Type B pancreatic cell (in vitro differentiated cells): ENCODE measurements at places on chromosomes 4 and X. TPM values are rescaled to one million over a fixed set of nuclear protein-coding genes. Genes with fewer than 3 reads are reported as not detected.

- H3K27ac ChIP-seq: no peak overlapping the region
- no peak overlapping the region for H3K4me3 ChIP-seq
- no peaks in the 10 kb centered on the region for H3K36me3 ChIP-seq
- peaks cover 42% of the 10 kb centered on the region for H3K27me3 ChIP-seq
- peaks cover 3% of the 10 kb centered on the region for H3K4me1 ChIP-seq
- no peak for DNase-seq
Measured at GRCh38 chr4:1183985-1184773, 11.8 kb upstream of the SPON2 start.

The ADGRA3 gene
- total RNA-seq: 27.9 and 61.0 TPM in 2 replicates

GRCh38 chr4:78767350-78767749 lies 8.8 kb upstream of the BMP2K start:
- no peaks in the 10 kb centered on the region for H3K36me3 ChIP-seq
- no peak overlapping the region for H3K4me3 ChIP-seq
- no peak for DNase-seq
- H3K27ac ChIP-seq: no peak overlapping the region
- H3K27me3 ChIP-seq: no peaks in the 10 kb centered on the region
- no peaks in the 10 kb centered on the region for H3K4me1 ChIP-seq

The INTS12 gene
- total RNA-seq: 17.7 and 20.8 TPM in 2 replicates

DNA sequence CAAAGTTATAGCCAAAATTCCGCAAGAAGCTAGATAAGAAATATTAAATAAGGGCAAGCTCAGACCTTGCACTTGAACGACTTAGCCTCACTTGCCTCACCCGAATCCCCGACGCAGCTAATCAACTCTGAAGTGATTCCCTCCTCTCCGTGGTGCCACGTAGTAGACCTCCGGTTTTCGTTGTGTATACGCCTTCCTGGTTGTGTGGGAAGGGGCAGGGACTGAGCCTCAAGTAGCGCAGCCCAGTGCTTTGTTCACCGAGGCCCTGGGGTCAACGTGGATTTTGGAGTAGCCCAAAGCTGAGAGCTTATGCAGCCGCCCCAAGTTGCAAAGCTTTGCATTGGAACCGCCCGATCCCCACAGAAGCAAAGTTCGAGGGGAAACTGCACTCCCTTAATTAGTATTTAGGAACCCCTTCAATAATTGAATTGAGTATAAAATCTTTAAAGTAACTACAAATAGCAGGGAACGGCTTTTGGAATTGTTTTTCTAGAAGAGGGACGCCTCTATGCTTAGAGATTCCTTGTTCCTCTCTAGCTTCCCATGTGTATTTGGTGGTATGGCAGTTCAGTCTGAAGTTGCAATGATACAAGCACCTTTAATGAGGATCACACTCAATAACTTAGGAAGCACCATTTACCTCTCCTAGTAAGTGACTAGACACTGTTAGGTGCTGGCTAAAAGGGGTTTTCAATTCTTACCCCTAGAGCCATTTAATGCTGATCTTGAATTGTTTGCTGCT lies 55.7 kb downstream of the LINC00632 start:
- H3K4me1 ChIP-seq: peaks cover 4% of the 10 kb centered on the region
- peak overlapping the region; percentile 89 for H3K4me3 ChIP-seq
- H3K27me3 ChIP-seq: peaks cover 27% of the 10 kb centered on the region

The UGT2B11 gene
- 0.56 and 1.2 TPM in 2 replicates for total RNA-seq

- no peak for DNase-seq
- no peak overlapping the region for H3K27ac ChIP-seq
- no peaks in the 10 kb centered on the region for H3K36me3 ChIP-seq
- H3K4me3 ChIP-seq: no peak overlapping the region
Measured at GRCh38 chr4:81505004-81505598, 33.4 kb upstream of the RASGEF1B start.

- no peaks in the 10 kb centered on the region for H3K27me3 ChIP-seq
- no peak for DNase-seq
- H3K4me3 ChIP-seq: no peak overlapping the region
- no peaks in the 10 kb centered on the region for H3K36me3 ChIP-seq
- H3K27ac ChIP-seq: no peak overlapping the region
- no peaks in the 10 kb centered on the region for H3K4me1 ChIP-seq
Measured at GRCh38 chr4:66169341-66169740, 499.1 kb upstream of the EPHA5 start.

DNA sequence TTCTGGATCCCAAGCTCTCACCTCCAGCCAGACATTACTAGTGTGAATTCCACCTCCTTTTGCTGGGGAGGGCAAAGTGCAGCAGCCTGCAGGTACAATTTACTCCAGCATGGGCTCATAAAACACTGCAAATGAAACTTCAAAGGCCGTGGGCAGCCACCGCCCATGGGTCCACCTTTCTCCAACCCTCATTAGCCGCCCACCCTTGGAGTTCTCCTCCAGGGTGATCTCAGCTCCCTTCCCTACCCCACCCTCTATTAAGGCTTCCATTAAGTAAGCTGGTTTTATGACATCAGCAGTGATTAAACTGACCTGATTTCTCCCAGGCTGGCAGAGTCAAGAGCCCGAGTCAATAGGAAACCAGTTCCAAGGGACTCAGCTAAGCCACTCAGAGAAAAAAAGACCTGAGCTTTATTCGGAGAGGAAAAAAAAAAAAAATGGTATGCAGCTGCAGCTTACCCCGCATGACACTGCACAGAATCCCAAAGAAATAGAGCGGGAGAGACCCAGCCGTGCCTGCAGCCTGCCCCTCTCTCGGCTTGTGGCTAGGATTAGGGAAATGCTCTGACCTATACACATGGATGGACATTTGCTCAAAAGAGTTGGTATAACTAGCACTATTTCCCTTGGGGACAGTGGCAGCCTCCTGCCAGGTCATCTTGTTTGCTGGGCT lies 319.6 kb downstream of the PTTG2 start:
- H3K36me3 ChIP-seq: peaks cover 3% of the 10 kb centered on the region
- no peaks in the 10 kb centered on the region for H3K27me3 ChIP-seq
- DNase-seq: no peak
- H3K4me3 ChIP-seq: peak overlapping the region; percentile 34
- H3K4me1 ChIP-seq: peaks cover 33% of the 10 kb centered on the region
- H3K27ac ChIP-seq: peak overlapping the region; percentile 86

DNA sequence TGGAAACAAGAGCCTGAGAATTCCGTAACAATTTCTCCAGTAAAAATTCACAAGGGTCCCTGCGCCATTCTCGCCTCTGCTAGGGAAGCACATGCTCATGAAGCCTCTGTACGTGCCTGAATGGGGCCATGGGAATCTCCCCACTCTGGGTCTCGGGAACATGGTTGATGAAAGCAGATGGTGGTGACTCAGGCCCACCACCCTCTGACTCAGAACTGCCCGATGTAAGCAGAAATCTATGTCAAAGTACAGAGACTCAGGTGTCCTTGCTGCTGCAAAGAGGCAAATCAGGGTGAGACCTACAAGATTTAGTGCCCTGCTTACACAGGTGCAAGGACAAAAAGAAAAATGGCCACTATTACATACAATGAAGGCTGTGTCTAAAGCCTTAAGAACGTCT lies 65.0 kb downstream of the SCD5 start:
- peaks cover 8% of the 10 kb centered on the region for H3K4me1 ChIP-seq
- no peak overlapping the region for H3K4me3 ChIP-seq
- no peak for DNase-seq
- no peak overlapping the region for H3K27ac ChIP-seq
- no peaks in the 10 kb centered on the region for H3K27me3 ChIP-seq

- no peaks in the 10 kb centered on the region for H3K27me3 ChIP-seq
- DNase-seq: no peak
- H3K27ac ChIP-seq: no peak overlapping the region
- no peaks in the 10 kb centered on the region for H3K4me1 ChIP-seq
- no peak overlapping the region for H3K4me3 ChIP-seq
Measured at GRCh38 chr4:166014411-166014810, 141.4 kb downstream of the TLL1 start.

DNA sequence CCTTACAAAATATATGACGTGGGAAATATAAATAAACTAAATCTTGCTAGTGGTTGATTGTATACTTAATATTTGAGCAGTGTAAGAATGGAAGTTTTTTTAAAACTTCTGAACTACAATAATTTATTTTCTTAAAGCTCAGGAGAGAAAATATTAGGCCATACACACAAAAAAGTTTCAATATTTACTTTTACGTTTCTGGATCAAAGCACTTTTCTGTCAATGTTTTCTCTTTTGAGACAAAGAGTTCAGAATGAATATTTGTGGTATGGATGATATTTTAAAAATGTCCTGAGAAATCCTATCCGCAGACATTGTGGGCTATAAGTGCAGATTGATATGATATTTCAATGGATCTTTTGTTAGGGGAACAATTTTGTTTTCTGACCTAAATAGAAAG lies 109.9 kb downstream of the TLL1 start:
- no peak for DNase-seq
- H3K27me3 ChIP-seq: no peaks in the 10 kb centered on the region
- H3K4me1 ChIP-seq: no peaks in the 10 kb centered on the region
- H3K4me3 ChIP-seq: no peak overlapping the region

The SMIM31 gene
- total RNA-seq: not detected in 2 replicates

The ERAS gene
- total RNA-seq: 0.51 TPM in 1 of 2 replicates, not detected in the other

DNA sequence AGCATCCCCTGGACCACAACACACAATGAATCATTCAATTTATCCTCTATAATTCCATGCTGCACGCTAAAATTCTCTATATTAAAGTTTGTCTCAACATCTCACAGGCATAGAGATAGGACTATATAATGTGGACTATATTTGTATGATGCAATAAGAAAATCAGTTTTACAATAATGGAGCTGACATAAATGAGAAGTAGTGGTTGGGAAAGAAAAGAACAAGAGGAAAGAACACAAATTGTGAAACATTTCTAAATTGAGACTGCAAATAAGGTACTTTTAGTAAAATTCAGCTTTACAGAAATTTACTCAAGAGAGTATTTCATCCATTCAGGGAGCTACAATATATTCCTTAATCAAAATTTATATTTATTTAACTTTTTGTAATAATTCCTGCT lies 120.4 kb downstream of the ARAP2 start:
- H3K27ac ChIP-seq: no peak overlapping the region
- H3K4me1 ChIP-seq: no peaks in the 10 kb centered on the region
- H3K27me3 ChIP-seq: no peaks in the 10 kb centered on the region

GRCh38 chr4:95465010-95465409 lies 83.8 kb downstream of the UNC5C start:
- no peak for DNase-seq
- H3K27me3 ChIP-seq: peaks cover 32% of the 10 kb centered on the region
- no peak overlapping the region for H3K27ac ChIP-seq
- H3K36me3 ChIP-seq: peaks cover 35% of the 10 kb centered on the region
- H3K4me1 ChIP-seq: peaks cover 32% of the 10 kb centered on the region

The IL2 gene
- not detected in 2 replicates for total RNA-seq

- no peaks in the 10 kb centered on the region for H3K4me1 ChIP-seq
- no peak overlapping the region for H3K4me3 ChIP-seq
- H3K27ac ChIP-seq: no peak overlapping the region
- no peaks in the 10 kb centered on the region for H3K27me3 ChIP-seq
- no peaks in the 10 kb centered on the region for H3K36me3 ChIP-seq
Measured at GRCh38 chr4:131613824-131614216, 1535.3 kb upstream of the PCDH10 start.

DNA sequence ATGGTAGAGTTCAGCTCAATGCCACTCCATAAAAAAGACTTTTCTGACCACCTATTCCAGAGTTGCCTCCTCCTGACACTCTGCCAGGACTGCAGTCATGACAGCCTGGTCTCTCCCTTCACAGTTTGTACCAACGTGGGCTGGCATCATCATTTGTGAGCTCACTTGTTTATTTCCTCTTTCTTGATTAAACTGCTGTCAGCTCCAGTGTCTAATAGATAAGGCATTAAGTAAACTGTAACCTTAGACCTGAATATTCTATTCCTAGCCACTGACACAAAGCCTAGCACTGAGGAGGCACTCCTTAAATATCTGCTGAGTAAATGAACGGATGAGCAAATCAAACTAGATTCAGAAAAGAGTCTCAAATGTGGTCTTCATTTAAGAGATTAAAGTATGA lies 48.7 kb downstream of the DDX60 start:
- DNase-seq: no peak
- no peak overlapping the region for H3K4me3 ChIP-seq
- no peaks in the 10 kb centered on the region for H3K4me1 ChIP-seq
- peaks cover 5% of the 10 kb centered on the region for H3K36me3 ChIP-seq

GRCh38 chr4:139802488-139802887 lies 136.9 kb downstream of the MGST2 start:
- no peak for DNase-seq
- H3K36me3 ChIP-seq: no peaks in the 10 kb centered on the region
- peak overlapping the region; percentile 49 for H3K4me3 ChIP-seq
- no peaks in the 10 kb centered on the region for H3K27me3 ChIP-seq

The PDLIM3 gene
- 0.93 and 6.7 TPM in 2 replicates for total RNA-seq

- no peaks in the 10 kb centered on the region for H3K36me3 ChIP-seq
- H3K4me3 ChIP-seq: no peak overlapping the region
- no peaks in the 10 kb centered on the region for H3K4me1 ChIP-seq
- no peak for DNase-seq
Measured at GRCh38 chr4:69049860-69050259, 46.4 kb upstream of the UGT2B7 start.

The CLCN4 gene
- 6.4 and 13.0 TPM in 2 replicates for total RNA-seq

The PDE5A gene
- total RNA-seq: 23.9 and 77.4 TPM in 2 replicates

The STAG2 gene
- total RNA-seq: 62.5 and 89.5 TPM in 2 replicates

GRCh38 chr4:30835044-30835443 lies 114.9 kb downstream of the PCDH7 start:
- H3K27me3 ChIP-seq: peaks cover 4% of the 10 kb centered on the region
- H3K36me3 ChIP-seq: no peaks in the 10 kb centered on the region
- H3K4me3 ChIP-seq: no peak overlapping the region
- no peak for DNase-seq
- H3K4me1 ChIP-seq: peaks cover 63% of the 10 kb centered on the region
- H3K27ac ChIP-seq: no peak overlapping the region

The STK32B gene
- total RNA-seq: 0.98 and 3.0 TPM in 2 replicates

DNA sequence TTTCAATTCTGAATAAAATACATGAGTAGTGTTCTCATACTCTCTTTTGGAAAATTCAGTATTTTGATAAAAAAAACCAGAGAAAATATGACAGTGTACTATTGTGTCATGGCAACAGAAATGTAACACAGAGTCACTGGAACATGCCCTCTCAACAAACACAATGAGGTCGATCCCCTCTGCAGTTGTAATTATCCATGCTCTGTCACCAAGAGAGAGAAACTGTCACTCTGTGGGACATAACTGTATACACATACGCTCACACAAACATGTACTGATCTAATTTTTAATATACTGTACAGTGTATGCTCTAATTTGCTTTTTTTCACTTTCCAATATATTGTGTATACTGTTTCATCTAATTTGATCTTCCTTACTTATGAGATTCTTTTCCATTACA lies 1136.8 kb upstream of the TENM3 start:
- H3K4me3 ChIP-seq: no peak overlapping the region
- no peaks in the 10 kb centered on the region for H3K36me3 ChIP-seq
- peaks cover 3% of the 10 kb centered on the region for H3K27me3 ChIP-seq
- H3K27ac ChIP-seq: no peak overlapping the region
- DNase-seq: no peak

DNA sequence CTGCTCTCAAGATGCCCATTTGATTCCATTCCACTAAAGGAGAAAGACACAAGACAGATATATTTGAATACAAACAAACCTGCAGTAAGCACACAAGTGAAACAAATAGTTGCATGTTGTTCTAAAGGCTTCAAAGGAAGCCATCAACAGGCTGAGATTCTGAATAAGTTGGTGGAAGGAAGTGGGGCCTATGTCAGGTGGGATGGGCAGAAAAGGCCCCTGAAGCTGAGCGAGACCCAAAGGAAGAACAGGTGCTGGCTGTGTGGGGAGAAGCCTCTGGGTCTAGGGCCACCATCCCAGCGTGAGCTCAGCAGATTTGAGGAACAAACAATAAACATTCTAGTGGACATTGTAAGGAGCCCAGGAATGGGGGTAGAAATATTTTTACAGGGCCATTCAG lies 82.4 kb upstream of the PLAC8 start:
- DNase-seq: no peak
- H3K4me3 ChIP-seq: no peak overlapping the region
- no peaks in the 10 kb centered on the region for H3K27me3 ChIP-seq
- no peak overlapping the region for H3K27ac ChIP-seq
- H3K4me1 ChIP-seq: no peaks in the 10 kb centered on the region
- H3K36me3 ChIP-seq: no peaks in the 10 kb centered on the region

The SMIM43 gene
- 0.60 and 1.4 TPM in 2 replicates for total RNA-seq

The CLOCK gene
- 11.8 and 17.5 TPM in 2 replicates for total RNA-seq
